ENCODE measurements at places on chromosomes 3 and 15.

DNA sequence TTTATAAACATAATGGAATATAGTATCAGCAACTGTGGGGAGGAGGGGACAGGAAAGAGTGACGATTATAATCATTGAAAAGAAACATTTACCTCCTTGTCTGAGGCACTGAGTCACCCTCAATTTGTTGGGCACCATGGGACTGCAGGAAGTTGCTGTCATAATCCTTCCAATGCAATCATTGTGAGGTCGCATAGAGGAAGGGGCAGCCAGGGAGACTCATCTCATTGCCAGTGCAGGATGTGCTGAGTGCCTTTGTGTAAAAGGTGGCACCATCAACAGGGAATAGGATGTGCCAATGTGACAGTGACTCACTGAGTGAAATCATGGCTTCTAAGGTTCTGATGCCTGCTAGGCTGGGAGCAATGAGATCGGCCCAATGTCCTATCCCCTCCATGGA, 300.4 kb upstream of the ADAMTS9 start:
- DNase-seq, result no peak

GRCh38 chr3:141179983-141180382, 51.6 kb upstream of the PXYLP1 start:
- DNase-seq, result no peak

- no peak for DNase-seq
These were observed 43.9 kb downstream of the GOLIM4 start for GRCh38 chr3:168051531-168052471.

DNA sequence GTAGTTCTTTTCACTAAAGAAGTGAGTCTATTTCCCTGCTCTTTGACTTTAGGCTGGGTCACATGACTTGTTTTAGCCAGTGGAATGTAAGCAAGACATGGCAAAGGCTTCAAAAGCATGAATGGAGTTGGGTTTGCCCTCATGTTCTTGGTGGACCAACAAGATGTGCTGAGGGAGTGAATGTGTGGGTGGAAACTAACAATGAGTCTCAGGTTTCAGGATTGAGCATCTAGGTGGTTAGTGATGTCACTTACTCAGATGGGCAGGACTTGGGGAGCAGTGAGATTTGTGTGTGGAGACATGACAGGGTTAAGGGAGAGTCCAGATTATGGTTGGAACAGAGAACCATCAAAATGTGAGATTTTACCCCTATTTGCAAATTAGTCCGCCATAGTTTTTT, 181.4 kb upstream of the UBE2E1 start:
- no peak for DNase-seq

GRCh38 chr15:95610945-95611344, 719.6 kb upstream of the NR2F2 start:
- DNase-seq, result no peak

- no peak for DNase-seq
These were observed 18.1 kb downstream of the NBEAL2 start for GRCh38 chr3:46997453-46998091.

- no peak for DNase-seq
These were observed 32.0 kb upstream of the CASR start for GRCh38 chr3:122151480-122151879.

GRCh38 chr3:96183871-96184270, 630.5 kb upstream of the EPHA6 start:
- no peak for DNase-seq

DNA sequence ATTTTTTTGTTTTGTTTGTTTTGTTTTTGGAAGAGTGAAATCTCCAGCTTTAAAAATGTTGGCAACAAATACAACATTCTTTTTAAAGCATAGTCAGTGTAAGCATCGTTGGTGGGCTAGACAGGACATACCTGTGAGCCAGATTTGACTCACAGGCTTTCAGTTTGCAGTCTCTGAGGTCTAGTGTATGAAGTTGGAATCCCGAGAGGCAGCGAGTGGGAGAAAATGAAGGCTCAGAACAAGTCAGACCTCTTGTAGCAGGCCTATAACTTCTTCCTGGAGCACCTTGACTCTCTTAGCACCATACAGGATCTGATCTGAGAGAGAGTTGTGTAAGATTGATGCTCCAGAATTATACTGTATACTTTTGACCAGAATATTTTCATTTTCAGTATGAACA, 60.2 kb downstream of the CNTN4 start:
- DNase-seq, result no peak

Measured in NB4 (cell line).